Bronchial epithelial cell (primary cell): ENCODE measurements at places on chromosomes 5 and 9.

GRCh38 chr9:130458804-130459067 lies 14.0 kb downstream of the ASS1 start:
- DNase-seq = no peak

DNA sequence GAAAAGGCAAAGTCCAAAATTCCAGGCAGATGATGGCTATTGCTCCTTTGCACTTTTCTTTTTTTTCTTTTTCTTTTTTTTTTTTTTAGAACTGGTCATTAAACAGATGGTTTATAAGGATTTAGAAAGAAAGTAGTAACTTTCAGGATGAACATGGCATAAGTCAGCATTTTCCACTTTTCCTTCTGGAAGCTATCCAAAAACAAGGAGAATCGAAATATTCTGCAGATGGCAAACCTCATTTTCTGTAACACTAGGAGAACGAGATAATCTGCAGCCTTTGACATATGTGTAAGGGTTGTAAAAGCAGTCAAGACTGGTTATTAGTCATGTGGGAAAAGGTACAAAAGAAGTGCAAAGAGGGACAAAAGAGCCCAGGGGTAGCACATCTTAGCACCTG lies 69.1 kb upstream of the PUM3 start:
- no peak for DNase-seq

GRCh38 chr5:67244345-67244793 lies 47.8 kb upstream of the CD180 start:
- DNase-seq = no peak

GRCh38 chr5:177169271-177169670 lies 35.7 kb downstream of the NSD1 start:
- DNase-seq = no peak

DNA sequence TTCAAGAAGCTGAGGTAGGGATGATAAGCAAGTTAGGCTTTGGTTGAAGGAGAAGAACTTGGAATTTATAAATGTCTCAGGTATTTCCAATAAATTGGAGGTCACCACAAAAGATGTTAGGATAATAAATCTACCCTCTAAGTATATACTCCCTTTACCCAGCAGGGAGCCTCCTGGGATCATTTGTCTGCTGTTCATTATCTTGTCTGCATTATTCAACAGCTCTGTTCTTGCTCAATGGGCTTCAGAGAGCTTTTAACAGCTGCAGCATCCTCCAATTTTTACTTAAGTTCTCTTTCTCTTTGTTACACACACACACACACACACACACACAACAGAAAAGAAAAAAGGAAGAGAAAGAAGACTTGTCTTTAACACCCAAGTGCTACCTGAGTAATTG lies 51.7 kb upstream of the VPS13A start:
- no peak for DNase-seq
